Neural progenitor cell (in vitro differentiated cells): ENCODE measurements at places on chromosomes 6 and 20.
A peak's percentile ranks its signal among the peaks of the same experiment; 100 is the strongest.

GRCh38 chr6:128252341-128253176 is 267.8 kb downstream of the PTPRK start:
- DNase-seq: no peak

DNA sequence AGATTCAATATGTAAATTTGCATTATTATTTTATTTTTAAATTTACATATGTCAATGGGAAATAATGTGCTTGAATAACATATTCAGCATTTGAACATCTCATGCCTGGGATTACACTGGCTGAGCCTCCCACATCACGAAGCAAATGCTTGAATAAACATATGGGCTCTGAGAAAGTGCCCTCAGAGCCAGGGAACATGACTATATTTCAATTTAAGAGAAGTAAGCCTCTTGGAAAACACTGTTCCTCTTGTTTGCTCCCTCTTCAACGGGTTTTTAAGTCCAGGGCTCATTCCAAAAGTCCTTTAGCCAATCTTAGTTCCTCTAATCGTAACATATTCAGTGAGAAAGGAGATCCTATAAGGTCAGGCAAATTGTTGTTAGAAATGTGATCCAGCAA is 122.0 kb downstream of the GMPR start:
- no peak for DNase-seq

DNA sequence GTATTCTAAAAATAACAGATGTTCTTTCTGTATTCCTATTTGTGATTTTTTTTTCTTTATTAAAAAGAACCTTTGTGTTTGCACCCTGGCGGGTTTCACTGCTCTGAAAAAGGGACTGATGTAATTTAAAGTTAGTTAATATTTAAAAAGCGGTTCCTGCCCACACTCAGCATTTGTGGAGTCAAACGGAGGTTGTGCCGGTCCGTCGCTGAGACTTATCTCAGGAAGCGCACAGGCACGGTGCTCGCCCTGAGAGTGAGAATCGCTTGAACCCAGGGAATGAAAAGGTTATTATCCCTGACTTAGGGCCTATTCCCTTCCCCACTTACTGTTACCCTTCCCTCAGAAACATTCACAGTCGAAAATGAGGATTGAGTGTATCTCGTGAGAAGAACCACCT is 366.7 kb downstream of the THBS2 start:
- DNase-seq: no peak

GRCh38 chr6:17552861-17553260 is 47.2 kb upstream of the FAM8A1 start:
- DNase-seq: no peak

DNA sequence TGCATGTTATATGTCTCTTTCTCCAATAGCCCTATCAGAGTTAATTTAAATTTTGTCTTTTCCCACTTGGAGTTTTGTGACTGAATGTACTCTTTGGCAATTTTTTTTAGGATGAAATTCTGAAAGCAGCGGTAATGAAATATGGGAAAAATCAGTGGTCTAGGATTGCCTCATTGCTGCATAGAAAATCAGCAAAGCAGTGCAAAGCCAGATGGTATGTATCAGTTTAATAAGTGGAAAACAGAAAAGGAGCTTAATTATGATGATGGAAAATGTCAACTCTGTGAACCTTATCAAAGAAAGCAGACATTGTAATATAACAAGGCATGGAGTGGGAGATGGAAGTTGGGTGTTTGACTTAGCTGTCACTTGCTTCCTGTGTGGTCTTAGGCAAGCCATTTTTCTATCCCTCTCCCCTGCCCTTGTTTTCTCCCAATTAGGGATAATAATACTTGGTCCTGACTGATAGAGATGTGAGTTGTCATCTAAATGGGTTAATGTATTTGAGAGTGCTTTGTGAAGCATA is 2.7 kb downstream of the CDC5L start:
- no peak for DNase-seq

- DNase-seq: no peak
These were observed 29.6 kb upstream of the MRGBP start for GRCh38 chr20:62766716-62767115.

- peak; percentile 44 for DNase-seq
These were observed 363.5 kb downstream of the SYNE1 start for GRCh38 chr6:152273638-152274037.

GRCh38 chr20:2255926-2256531 is 39.8 kb upstream of the TGM3 start:
- no peak for DNase-seq

GRCh38 chr6:16174416-16175078 is 45.7 kb downstream of the MYLIP start:
- DNase-seq: peak; percentile 58

DNA sequence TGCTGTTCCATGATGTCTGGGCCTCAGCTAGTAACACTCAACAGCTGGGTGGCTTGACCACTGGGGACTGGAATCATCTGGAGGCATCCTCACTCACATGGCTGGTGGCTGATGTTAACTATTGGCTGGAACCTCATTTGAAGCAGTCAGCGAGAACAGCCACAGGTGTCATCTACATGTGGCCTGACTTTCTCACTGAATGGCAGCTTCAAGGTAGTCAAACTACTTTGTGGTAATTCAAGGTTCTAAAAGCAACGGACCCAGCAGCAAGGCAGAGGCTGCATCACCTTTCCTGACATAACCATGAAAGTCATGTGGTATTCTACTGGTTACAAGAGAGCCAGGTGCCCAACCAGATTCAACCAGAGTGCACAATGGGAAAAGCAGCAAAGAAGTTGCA is 115.9 kb upstream of the DST start:
- DNase-seq: no peak

DNA sequence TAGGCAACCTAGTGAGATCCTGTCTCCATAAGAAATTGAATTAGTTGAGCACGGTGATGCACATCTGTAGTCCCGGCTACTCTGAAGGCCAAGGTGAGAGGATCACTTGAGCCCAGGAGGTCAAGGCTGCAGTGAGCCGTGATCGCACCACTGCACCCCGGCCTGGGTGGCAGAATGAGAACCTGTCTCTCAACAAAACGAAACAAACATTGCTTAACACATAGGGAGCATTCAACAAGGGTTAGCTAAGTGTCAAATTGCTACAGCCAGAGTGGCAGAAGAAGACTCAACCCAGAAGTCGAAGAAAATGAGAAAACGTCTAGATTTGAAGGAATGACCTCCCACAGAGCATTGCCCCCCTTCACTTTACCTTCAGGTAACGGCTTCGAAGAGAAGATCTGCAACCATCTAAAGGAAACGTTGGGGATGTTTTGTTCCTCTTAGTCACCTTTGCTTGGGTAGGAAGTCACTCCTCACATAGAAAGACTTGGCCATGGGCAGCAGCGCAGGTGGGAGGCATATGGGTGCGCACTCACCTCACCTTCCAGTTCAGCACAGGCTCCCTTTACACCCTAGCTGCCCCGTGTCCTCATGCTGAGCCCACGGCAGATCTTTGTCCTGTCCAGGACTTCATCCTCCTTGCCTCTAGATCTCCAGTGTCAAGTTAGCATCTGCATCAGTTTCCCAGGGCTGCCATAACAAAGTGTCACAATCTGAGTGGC is 63.7 kb upstream of the SHLD1 start:
- no peak for DNase-seq

DNA sequence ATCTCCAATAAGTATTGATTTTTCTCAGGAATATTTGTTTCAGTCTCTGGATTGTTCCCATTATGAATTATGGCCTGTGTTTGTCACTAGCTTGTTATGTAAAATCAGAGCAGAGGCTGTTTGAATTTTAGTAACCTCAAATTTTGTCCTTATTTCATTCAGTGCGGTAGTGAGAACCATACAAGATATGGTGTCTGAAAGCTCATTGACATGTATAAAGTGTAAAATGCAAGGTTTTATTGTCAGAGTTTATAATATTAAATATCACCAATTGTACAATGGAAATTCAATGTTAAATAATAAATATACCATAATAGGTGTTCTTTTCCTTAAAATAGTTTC is 353.3 kb upstream of the SYNCRIP start:
- no peak for DNase-seq

- DNase-seq: peak; percentile 63
These were observed 49.7 kb upstream of the TGM3 start for GRCh38 chr20:2246069-2246491.

DNA sequence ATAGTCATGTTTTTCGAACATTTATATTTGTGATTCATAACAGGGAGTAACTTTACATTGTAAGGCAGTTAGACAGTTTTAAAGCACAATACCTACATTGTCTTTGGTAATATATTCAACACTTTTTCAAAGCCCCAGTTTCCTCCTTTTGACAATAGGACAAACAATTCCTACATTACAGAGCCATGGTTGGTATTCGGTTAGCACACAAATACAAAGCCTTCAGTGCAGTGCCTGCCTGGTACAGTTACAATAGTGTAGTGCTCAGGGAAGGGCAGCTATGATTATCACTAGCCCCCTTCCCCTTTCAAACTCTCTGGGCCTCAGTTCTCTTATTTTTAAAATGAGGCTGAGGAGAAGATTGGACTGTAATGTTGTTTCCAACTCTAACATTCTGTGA is 207.8 kb downstream of the TPBG start:
- peak; percentile 26 for DNase-seq

DNA sequence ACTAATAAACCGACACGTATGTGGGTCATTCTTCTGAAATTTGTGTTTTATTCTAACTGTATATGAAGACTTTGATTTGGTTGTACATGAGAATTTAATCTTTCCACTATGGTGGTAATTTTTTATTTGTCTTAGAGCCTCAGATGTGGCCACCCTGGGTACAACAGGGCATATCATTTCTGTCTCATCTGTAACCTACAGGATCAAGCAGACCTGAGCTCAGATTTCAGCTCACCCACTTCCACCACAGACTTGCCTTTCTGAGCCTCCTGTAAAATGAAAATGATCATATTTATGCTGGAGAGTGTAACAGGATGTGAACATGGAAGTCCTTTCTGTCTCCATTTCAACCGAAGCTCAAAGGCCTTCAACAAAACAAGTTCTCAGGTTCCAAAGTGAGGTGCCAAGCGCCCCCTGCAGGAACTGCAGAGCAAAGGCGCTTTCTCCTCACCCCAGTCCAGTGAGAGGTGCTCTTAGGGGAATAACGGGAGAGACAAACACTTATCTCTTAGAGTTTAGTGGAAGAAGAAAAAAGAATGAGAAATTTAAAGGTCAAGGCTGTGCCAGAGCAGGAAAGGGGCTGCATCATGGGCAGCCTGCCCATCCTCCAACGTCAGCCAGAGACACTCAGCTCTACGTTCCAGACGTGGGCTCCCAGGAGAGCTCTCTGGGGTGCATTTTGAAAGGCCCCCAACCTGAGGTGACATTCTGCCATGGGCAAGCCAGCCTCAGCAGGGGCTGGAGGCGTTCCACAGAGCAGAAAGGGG is 23.0 kb upstream of the CD24 start:
- DNase-seq: peak; percentile 81

DNA sequence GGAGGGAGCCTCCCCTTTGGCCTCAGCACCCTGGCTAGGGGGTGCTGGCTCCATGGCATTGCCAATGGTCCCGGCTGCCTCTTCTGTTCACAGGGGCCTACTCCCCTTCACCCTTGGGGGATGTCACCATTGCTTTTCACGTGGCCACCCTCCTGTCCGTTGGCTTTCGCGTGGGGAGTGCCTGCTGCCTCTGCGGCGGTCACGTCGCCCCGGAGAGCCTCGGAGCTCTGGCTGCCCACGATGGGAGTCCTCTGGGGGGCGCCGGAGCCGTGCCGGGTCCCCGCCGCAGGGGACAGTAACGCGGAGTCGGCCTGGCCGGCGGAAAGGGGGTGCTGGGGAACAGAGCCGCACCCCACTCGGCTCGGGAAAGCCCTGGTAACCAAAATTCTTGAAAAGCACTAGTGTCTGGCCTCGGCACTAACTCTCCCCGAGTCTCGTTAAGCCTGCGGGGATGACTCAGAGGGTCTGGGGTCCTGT is 661 bp upstream of the HEBP2 start:
- DNase-seq: peak; percentile 47

GRCh38 chr6:45728674-45729073 is 287.0 kb downstream of the CLIC5 start:
- DNase-seq: no peak

DNA sequence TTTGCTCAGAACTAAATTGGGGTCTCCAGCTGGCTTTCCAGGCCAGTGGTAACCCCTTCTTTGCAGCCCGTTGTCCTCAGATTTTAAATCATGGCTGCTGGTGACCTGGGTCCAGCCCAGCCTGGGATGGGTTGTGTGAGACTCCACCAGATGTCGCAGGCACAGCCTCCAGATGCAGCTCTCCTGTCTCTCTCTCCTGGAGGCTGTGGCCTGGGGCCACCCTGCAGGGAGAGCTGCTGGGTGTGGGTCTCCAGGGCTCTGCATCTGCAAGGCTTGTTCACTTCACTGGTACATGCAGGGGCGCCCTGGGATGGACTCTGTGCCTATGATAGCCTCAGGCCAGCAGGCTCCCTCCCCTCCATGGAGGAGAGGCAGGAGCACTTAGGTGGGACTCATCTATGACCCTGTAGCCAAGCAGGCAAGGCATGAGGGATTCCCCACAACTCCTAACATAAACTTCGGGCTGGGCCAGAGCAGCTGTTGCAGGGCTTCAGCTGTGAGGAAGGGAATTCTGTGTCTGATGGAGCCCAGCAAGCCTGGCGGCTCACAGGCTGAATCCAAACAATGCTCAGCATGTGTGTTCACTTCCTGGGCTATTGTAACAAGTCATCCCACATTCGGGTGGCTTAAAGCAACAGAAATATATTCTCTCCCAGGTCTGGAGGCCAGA is 94.7 kb upstream of the NXT1 start:
- peak; percentile 28 for DNase-seq

DNA sequence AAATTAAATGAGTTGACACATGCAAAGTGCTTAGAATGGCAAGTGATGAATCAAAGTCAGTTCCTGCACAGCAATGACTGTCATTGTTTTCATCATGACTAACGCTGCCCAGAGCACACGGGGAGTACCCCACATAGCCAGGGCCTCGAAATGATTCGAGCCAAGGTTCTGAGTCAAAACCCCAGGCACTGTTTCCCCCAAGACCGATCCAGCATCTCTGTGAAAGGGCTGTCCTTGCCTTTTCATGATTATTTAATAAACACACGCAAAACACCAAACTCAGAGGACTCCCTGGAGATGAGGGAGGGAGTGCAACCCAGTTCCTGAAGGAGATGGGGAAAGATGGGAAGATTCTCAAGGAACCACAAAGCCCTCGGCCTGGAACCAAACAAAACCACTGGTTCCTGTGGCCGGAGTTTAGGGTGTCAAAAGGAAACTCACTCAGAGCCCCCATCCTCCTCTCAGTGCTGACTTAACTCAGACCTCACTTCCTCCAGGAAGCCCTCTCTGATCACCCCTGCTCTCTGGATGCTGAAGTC is 3.8 kb downstream of the PREX1 start:
- DNase-seq: no peak

GRCh38 chr6:66291905-66292304 is 584.9 kb upstream of the EYS start:
- DNase-seq: no peak

- DNase-seq: no peak
These were observed 76.3 kb upstream of the TGM3 start for GRCh38 chr20:2219481-2220006.
